Activated naive CD8-positive, alpha-beta T cell treated with anti-CD3 and anti-CD28 coated beads, Interleukin-2, amount 50 U/mL, for 16 hours (primary cell): ENCODE measurements at places on chromosomes 7 and 10.

GRCh38 chr7:35700333-35700732, 5.4 kb upstream of the HERPUD2 start:
- no peak for DNase-seq

DNA sequence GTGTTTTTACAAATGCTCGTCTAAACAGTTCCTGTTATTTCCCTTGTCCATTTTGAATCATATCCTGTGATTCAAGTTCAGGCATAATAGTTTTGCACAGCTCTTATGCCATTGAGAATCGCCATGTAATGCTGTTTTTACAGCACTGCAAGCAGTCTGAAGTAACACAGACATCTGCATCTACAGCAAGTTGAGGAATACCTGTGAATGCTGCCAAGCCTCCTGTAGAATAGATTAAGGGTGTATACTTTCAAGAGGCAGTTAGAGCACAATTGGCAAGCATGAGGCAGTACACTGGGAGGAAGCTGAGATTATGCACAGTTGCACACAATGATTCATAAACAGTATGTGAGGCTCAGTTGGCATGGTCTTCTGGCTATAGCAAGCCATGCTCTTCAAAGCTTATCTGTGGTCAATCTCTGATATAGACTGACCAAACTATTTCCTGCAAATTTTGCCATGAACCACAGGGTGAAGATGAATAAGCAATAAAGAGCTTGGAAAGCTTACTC, 121.9 kb upstream of the AKR1E2 start:
- DNase-seq, result no peak

GRCh38 chr10:108014145-108014901, 849.8 kb upstream of the SORCS1 start:
- no peak for DNase-seq

- DNase-seq, result no peak
These were observed 717.0 kb upstream of the IGFBP3 start for GRCh38 chr7:46637793-46638735.

- DNase-seq, result no peak
These were observed 5.4 kb upstream of the YWHAG start for GRCh38 chr7:76364198-76364584.
